ENCODE measurements at places on chromosomes 5 and 9.

- DNase-seq: no peak
Observed at GRCh38 chr5:104412649-104413240, 850.2 kb upstream of the NUDT12 start.

DNA sequence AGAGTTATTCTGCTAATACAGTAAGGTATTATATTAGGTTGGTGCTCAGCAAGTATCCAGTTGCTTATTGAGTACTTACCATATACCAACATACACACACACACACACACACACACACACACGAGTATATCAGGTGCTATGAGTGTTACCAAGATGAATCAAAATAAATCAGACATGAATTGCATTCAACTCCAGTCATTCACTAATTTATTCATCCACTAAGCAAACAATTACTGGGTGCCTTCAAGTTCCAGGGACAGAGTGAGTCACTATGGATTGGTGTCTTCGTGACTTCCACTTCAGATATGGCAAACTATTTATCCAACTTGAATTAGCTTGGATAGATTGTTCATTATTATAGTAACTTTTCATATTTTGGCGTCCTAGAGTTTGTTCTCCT lies 140.7 kb upstream of the SLC44A1 start:
- no peak for DNase-seq

DNA sequence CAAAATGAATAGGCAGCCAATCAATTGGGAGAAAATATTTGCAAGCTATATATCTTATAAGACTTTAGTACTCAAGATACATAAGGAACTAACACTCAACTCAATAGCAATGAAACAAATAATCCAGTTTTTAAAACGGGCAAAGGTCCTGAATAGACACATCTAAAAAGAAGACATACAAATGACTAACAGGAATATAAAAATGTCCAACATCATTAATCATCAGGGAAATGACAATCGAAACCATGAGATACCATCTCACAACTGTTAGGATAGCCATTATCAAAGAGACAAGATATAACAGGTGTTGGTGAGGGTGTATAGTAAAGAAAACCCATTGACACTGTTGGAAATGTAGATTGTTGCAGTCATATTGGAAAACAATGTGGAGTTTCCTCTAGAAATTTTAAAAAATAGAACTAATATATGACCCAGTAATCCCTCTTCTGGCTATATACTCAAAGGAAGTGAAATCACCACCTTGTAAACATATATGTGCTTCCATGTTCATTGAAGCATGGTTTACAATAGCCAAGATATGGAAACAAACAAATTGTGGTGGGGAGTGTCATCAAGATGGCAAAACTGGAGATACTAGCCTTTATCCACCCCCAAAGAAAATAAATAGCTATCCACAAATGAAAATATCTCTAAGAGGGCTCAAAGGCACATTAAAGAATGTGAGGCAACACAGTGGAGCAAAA lies 13.9 kb upstream of the BTNL3 start:
- no peak for DNase-seq

DNA sequence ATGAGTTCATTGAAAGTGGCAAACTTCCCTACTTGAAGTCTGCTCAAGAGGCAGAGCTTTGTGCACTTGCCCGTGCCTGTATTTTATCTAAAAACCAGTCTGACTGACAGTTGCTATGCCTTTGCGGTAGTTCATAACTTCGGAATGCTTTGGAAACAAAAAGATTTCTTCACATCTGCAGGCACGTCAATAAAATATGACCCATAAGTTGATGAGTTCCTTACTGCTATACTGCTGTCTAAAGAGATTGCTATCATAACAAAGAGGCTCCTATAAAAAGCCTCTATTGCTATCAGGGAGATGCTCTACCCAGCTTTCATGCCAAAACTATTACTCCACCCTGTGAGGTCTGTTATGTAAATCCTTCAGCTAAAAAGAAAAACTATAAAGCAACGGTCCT lies 25.4 kb upstream of the RNF20 start:
- no peak for DNase-seq

GRCh38 chr9:87588339-87588738 lies 90.7 kb downstream of the DAPK1 start:
- no peak for DNase-seq

Data from stimulated activated CD4-positive, alpha-beta T cell treated with anti-CD3 and anti-CD28 coated beads, Interleukin-1b, Interleukin-23, amount 100 ng/mL, for 4 hours (primary cell).